Posterior vena cava (tissue), 2 donors: ENCODE measurements at places on chromosomes 1 and 21.
A peak's percentile ranks its signal among the peaks of the same experiment; 100 is the strongest.

DNA sequence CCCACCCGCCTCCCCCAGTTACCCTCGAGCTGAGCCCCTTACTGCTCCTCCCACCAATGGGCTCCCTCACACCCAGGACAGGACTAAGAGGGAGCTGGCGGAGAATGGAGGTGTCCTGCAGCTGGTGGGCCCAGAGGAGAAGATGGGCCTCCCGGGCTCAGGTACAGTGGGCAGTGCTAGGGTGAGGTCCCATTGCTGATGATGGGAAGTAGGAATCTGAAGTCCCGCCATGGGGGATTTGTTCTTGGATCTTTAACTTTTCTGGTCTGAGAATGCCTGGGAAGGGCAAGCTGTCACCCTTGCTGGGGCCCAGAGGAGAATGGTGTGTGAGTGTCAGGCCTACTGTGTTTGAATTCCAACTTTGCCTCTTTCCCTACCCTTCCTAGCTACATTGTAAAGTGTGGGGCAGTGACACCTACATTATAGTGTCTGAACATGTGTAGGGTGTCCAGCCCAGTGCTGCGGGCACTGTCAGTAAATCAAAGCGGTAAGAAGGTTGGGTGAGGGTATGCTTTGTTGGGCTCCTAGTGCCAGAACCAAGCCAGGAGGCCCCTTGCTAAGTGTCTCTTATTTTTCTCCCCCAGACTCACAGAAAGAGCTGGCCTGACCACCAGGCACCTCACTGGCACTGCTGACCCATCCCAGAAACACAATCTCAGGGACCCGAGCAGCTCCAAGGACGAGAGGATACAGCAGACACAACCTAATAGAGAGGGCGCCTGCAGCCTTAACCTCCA is 44.7 kb downstream of the YARS1 start:
- DNase-seq: peak; percentile 54

DNA sequence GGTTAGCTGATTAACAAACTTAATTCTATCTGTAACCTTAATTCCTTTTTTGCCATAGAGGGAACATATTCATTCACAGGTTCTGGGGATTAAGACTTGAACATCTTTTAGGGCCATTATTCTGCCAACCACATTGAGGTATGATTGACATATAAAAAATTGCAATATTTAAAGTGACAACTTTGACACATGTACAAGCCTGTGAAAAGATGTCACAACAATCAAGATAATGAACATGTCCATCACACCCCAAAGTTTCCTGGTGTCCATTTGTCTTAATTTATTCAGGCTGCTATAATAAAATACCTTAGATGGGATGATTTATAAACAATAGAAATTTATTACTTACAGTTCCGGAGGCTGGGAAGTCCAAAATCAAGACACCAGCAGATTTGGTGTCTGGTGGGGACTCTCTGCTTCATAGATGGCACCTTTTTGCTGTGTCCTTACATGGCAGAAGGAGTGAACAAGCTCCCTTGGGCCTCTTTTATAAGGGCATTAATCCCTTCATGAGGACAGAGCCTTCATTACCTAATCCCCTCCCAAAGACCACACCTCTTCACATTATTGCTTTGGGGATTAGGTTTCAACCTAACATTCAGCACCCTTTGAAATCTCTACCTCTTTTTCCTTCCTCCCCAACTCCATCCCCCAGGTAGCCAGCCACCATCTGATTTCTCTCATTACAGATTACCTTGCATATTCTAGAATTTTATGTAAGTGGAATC is 33.0 kb upstream of the TP53BP2 start:
- no peak for DNase-seq

- DNase-seq: peak; percentile 50
Measured at GRCh38 chr1:43949678-43950077, 2.9 kb downstream of the IPO13 start.

GRCh38 chr1:116737855-116738321 is 16.3 kb upstream of the CD2 start:
- no peak for DNase-seq

- no peak for DNase-seq
Measured at GRCh38 chr1:59885160-59885832, 41.3 kb downstream of the CYP2J2 start.

DNA sequence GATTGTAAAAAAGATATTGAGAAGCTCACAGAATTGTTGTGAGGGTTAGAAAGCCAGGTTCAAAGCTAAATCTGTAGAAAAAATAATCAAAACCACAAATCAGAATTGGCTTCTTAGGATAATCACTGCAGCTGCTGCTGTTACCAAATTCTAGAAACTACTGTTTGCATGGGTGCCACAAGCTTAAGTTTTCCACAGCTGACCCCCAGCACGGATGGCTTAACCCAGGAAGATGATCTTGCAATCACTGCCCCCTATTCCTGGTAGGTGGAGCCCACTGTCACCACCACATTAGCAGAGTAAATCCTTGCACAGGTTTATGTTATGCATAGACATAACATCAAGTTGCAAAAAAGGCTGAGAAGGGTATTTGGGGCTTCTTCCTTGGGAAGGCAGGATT is 877.8 kb upstream of the ADGRL2 start:
- DNase-seq: no peak

- peak; percentile 97 for DNase-seq
Measured at GRCh38 chr1:156096640-156097391, 14.6 kb upstream of the MEX3A start.

GRCh38 chr1:110643879-110644472 is 30.8 kb downstream of the KCNA3 start:
- DNase-seq: no peak

GRCh38 chr1:79781261-79781660 is 774.7 kb upstream of the ADGRL4 start:
- DNase-seq: no peak

DNA sequence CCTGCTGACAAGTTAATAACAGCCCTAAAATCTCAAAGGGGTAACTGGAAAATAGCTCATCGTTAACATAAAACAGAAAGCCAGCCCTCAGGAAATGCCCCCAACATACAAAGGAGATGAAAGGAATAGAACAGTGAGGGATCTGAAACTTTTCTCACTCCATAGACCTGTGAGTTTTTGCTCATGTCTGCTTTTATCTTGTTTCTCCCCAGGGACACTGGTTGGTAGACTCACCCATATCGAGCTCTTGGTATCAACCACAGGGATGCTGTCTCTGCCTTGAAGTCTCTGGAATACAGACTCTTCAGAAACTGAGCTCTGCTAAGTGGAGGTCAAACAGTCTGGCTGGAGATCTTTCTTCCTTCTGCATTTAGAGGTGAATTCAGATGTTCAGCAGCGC is 77.4 kb upstream of the CAMK1G start:
- no peak for DNase-seq

DNA sequence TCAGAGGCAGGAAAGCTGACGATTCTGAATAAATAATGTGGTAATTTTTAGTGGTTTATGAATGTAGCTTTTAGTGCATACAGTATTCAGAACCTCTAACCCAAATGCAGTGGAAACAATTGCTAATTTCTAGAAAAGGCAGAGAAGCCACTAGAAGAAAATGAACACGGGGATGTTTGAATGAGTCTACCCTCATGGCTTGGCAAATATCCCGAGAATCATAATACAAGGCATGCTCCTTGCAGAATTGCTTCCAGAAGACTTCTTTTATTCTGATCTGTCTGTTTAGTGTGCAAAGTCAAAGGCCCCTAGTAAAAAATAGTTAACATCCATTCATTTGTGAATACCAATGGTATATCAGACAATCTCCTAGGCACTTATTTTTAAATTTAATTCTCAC is 246.8 kb downstream of the LMO4 start:
- no peak for DNase-seq

DNA sequence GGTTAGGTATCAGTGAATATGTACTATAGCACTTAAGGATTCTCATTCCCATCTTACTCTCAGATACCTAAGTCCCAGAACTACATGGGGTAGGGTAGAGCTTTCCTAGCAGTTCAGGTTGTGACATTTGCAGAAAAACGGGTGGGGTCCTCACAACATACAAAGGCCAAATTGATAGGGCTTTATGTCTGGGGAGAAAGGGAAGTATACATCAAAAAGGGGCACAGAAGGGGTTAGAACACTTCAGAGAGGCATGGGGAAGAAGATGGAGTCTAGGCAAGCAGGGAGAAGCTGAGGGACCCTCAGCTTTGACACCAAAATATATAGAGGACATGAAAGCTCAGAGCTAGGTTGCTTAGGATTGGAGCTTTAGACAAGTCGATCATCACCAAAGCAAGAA is 3.6 kb downstream of the UROD start:
- no peak for DNase-seq

DNA sequence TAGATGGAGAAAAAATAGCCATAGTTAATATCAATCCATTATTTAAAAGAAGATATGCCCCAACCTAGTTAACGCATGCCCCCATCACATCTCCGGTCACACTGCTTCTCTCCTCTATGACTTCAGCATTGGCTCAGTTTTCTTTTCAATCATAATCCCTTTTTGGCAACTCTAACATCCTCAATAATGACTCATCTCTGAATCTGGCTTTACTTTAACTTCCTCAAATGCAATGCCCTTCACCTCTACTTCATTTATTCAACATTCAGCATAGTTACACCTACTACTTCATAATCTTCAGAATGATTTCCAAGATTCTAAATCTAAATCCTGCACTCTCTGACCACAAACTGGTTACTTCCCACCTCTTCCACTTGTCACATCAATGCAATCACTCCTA is 417.3 kb downstream of the USH2A start:
- no peak for DNase-seq
